ENCODE measurements at places on chromosomes 6 and 20. TPM values are rescaled to one million over a fixed set of nuclear protein-coding genes. Genes with fewer than 3 reads are reported as not detected.

GRCh38 chr6:134402372-134402984 lies 84.6 kb upstream of the SGK1 start:
- no peak for DNase-seq

DNA sequence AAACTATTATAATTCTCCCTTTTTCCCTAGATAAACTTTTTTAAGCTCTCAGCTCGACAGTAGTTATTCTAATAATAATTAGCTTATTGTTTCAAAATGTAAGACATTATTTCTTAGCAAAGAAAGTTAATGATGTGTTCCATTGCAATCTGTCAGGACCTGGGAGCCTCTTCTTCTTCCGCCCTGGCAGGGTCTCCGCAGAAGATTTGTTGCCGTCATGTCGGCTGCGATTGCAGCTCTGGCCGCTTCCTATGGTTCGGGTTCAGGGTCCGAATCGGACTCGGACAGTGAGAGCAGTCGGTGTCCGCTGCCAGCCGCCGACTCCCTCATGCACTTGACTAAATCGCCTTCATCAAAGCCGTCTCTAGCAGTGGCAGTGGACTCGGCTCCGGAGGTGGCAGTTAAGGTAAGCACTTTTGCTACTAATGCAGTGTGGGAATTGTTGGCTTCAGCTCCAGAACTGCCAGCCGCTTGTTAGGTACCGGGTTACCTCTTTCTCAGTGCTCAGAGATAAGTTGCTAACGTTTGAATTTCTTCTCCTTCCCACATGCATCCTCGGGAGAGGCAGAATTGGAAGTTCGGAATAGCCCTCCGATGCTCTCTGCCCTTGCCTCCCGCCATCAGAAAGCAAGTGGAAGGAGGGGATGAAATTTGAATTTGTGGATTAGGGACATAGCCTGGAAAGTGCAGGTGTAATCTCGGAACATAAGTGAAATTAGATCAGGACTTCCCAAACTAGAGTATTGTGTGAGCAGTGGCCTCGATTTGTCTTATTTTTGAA lies at the start of gene CDC40:
Gene CDC40 (plus strand): TSS at position 200 of the 781 bp plus-strand sequence. CDS start 18 bp downstream, at position 218.
- DNase-seq, result peak; percentile 68

- DNase-seq, result no peak
Measured at GRCh38 chr6:2129182-2129621, 116.2 kb downstream of the GMDS start.

GRCh38 chr6:69631552-69632346 lies 165.1 kb downstream of the LMBRD1 start:
- no peak for DNase-seq

GRCh38 chr6:14595751-14596150 lies 478.2 kb downstream of the CD83 start:
- no peak for DNase-seq

DNA sequence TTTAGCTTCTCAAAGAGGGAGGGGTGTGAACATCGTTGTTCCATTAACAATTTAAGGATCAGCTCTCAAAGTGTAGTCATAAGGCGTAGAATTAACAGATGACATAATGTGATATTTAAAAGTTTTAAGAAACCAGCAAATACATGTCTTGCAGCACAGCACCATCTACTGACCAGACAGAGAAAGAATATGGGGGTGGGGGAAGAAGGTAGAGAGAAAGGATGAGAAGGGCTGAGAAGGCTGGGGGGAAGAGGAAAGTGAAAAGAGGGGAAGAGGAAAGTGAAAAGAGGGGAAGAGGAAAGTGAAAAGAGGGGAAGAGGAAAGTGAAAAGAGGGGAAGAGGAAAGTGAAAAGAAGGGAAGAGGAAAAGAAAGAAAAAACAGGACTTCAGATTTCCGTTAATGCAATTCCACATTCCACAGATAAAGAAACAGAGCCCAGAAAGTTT lies 80.9 kb downstream of the HAO1 start:
- DNase-seq, result no peak

- DNase-seq, result no peak
Measured at GRCh38 chr6:71404145-71404966, 115.7 kb downstream of the OGFRL1 start.

DNA sequence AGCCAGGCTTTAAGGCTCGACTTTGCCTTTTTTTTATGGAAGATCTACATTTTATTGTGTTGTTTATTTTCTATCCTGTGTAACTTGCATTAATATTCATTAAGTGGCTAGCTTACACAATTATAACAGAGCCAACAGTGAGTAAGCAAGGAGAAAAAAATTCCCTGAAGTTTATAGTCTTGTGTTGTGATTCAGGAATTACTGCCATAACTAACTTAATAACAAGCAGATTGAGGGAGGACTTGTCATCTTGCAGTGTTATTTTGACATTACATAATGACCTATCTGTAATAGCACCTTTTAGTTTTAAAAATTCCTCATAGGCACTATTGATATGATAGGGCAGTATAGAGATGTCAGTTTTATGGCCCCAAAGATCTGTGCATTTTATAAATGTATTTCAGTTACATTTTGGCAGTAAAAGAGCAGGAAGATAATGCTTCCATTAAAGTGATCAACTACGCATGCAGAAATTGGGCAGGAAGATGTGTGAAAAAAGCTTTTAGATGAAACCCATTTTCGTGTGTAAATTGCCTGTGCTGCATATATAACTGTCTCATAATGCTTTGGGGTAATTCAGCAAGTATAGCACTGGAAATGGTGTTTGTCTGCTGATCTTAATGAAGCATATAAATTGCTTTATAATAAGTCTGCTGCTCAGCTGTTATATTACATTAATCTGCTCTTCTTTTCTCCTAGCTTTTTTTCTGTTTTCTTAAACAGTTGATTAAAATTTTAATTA lies 123.0 kb downstream of the SMAP1 start:
- no peak for DNase-seq

SYCP2L gene
- 7.9 TPM for total RNA-seq

TAF4 gene
- total RNA-seq, result 20.4 TPM

All from dorsolateral prefrontal cortex (tissue), 122 donors.